ENCODE measurements at places on chromosomes 3 and 15.
A peak's percentile ranks its signal among the peaks of the same experiment; 100 is the strongest.

- DNase-seq: no peak
Observed at GRCh38 chr3:97911459-97911858, 60.8 kb downstream of the RIOX2 start.

DNA sequence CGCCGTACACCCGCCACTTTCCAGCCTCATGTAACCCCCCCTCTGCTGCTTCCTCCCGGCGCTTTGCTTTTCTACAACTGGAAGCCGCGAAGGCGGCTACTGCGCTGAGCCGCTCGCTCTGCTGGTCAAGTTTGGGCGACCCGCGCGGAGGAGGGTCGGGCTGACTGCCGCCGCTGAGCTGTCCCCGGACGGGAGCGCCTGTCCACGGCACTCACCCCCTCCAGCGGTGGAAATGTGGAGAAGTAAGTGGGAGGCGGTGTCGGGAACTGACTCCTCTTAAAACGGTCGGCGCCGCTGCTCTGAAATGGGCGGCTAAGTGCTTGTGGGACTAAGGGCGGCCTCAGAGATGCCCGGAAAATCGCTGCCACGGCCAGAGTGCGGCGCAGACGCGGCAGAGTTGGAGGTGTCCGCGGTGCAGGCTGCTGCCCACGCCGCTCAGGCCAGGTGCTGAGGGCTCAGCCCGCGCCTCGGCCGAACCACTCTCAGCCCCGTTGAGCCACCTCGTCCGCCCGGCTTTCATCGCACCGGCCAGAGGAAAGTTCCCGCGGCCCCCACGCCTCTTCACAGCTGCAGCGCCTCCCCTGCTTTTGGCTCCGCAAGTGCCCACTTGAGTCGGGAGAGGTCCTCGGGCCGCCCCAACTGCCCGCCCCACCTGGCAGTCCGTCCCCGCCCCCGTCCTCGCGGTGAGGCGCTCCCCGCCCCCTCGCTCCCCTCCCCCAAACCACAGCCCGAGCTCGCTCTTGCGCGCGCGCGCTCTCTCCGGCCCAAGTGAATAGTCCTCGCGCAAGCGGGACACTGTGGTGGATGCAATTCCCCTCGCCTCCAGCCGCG lies at the start of gene EPHA6:
Gene EPHA6 (plus strand): TSS at position 775 of the 831 bp plus-strand sequence.
- peak; percentile 58 for DNase-seq

- no peak for DNase-seq
Observed at GRCh38 chr3:143840636-143841035, 7.6 kb downstream of the SLC9A9 start.

DNA sequence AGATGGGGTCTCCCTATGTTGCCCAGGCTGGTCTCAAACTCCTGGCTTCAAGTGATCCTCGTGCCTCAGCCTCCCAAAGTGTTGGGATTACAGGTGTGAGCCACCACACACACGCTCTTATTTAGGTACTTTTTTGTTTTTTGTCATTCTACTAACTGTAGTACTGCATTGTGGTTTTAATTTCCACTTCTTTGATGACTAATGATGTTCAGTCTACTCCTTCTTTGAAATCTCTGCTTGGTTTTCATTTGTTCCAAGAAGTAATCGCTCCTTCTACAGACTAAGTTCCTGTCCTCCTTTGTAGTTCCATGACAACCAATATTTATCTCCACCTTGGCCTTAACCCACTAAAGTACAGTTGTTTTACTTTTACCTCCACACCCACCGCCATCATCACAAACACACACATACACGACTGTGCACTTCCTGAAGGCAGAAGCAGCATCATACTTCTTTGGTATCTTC lies 529 bp upstream of the DLEC1 start:
- DNase-seq: no peak

DNA sequence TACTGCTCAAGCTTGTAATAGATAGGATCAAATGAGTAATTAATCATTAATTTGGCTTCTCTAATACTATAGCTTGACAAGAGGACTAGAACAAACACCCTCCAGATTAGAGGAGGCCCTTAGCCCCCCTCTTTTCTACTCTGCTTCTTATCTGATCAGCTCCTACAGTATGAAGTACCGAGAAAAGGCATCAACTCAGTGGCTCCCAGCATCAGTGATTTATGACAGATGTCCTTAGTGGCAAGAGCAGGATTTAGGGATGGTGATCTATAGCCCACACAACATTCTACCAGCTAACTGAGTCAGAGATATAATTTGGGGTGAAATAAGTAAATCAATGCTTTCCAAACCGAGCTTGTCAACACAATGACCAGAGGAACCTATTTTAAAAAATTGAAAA lies 541.1 kb downstream of the NLGN1 start:
- peak; percentile 29 for DNase-seq

DNA sequence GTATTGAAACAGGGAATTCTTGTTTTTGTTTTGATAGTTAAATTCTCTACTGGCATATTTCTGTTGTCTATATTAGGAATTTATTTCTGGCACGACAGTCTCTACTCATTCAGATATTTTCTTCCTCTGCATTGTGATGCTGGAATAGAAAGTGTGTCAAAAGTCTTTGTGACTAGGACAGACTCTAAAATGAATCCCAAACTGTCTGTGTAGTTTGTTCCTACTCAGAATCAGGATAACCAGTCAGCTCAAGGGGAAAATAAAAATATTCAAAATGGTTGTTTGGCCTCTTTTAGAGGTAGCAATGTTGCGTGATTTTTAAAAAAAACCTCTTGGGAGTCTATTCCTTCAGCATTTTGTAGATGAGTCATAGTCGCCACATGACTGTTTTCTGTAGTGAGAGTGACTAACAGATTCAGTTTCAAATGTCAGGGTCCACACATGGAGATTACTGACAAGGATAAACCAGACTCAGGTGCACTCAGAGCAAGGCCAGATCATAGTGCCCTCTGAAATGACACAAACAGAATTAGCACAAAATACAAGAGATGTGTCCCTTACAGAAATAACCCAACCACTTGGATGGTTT lies 13.1 kb downstream of the SLC7A14 start:
- peak; percentile 24 for DNase-seq

- DNase-seq: peak; percentile 12
Observed at GRCh38 chr15:91146728-91147127, 46.7 kb downstream of the SV2B start.

DNA sequence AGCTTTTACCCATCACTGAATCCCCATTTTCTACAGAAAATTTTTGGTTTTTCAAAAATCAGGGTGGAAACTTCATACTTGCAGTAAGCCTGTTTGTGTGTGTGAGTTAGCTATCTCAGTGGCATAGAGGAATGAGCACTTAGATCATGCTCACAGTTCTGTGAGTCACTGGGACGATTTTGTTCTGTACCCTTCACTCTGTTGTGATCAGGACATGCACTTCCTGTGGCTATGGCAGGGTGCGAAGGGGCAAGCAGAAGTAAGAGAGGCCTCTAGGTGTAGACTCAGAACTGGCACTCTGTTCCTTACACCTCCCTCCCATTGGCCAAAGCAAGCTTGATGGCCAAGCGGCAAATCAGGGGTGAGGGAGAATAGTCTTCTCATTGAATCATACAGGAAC lies 11.6 kb downstream of the NIPA2 start:
- no peak for DNase-seq

- no peak for DNase-seq
Observed at GRCh38 chr3:14587740-14588360, 47.7 kb upstream of the GRIP2 start.

- no peak for DNase-seq
Observed at GRCh38 chr3:191348098-191348497, 17.8 kb upstream of the UTS2B start.

- DNase-seq: no peak
Observed at GRCh38 chr15:50068016-50068415, 51.0 kb downstream of the ATP8B4 start.

DNA sequence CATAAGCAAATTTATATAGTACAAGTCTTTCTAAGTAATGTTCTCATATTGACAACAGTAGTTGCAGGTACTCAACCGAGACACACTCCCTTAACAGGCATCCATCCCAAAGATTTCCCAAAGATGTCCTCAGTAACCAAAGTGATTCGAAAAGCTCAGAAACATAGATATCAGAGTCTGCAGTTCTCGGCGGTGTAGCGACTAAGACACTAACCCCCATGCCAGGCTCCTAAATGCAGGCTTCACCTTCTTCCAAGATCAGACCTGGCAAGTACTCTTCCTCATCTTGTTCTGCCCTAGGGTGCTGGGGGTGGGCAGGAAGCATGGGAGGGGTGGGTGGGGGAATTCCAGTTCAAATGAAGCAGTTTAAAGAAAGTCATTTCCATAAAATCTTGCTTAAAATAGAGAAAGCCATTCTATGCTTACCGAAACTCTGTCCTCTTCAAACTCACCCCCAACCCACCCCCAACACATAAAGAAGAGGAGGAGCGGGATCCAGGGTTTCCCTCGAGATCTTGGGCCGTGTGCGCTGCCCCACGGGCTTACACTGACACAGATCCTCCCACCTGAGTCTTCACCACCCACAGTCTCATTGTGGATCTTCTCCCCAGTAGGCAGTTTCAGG lies 59.0 kb upstream of the BCL6 start:
- no peak for DNase-seq

GRCh38 chr3:40969341-40969740 lies 230.0 kb upstream of the CTNNB1 start:
- no peak for DNase-seq

DNA sequence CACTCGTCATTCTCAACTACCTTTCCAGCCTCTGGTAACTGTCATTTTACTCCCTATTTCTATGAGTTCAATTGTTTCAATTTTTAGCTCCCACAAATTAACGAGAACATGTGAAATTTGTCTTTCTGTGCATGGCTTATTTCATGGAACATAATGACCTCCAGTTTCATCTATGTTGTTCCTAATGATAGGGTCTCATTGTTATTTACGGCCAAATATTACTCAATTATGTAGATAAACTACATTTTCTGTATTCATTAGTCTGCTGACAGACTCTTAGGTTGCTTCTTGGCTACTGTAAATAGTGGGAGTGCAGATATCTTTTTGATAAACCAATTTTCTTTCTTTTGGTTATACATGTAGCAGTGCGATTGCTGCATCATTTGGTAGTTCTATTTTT lies 374.9 kb upstream of the ROBO1 start:
- no peak for DNase-seq

DNA sequence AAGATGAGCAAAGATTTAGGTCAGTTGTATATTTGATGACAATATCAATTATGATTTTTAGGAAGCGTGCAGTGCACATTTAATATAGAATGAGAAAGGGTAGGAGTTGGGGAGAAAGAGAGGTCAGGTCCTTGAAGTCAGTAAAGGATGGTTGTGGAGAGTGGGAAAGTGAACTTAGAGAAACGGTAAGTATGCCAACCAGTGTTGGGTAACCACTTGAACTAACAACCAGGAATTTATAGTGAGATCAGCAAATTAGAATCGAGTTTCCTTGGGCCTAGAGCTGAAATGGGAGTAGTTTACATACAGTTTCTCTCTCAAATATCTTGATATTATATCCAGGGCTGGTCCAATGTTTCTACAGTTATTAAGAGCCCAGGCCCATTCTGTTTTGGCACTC lies 188.5 kb upstream of the RBMS3 start:
- no peak for DNase-seq

DNA sequence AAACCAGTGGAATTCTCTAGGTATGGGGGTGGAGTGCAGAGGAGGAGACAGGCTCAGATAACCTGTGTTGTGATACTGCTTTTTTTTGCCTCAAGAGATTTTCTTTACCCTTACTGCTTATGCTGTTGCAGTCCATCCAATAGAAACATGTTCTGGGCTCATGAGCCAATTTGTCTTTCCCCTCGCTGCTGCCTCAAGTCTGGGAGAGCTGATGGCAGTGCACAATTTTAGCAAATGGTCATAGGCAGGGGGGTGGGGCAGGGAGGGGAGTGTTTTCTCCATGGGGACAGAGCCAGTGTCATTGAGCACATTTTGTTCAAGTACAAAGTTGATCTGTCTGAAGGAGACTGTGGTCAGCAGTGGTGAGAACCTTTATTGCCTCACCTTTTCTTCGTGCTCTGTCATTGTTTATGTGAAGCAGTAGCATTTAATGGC lies 134.9 kb downstream of the MBNL1 start:
- no peak for DNase-seq

DNA sequence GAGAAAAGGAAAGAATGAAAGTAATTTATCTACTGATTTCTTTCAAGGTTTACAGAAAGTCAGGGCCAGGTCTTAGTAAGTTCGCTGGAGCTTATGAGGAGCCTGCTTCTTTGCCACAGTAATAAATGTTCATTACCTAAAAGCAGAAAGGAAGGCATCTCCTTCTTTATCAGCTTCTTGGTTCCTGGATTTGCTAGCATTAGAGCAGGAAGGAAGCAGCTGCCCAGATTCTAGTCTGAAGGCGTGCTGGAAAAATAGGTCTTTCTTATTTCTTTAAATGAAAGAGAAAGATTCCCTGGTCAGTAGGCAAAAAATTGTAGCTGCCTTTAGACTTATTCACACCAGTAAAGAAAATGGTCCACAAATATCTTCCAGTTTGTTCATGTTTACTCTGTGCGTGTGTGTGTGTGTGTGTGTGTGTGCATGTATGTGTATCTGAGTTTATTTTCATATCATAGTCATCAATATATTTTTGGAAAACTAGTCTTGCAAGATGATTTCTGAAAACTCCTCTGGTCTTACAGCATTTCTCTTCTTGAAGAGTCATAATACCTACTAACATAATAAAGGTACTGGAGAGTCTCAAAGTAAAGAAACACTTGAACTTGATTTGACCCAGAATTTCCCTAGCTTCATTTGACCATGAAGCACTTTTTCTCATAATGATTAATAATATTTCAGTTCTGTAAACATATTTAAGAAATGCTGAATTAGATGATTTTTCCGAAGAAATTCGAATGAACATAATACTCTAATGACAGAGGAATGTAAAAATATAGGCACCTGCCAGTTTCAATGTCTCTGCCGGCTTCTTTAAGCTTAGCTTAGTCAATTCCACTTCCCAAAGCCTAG lies 255.3 kb upstream of the ZPLD1 start:
- DNase-seq: no peak

GRCh38 chr3:24254649-24255048 lies 240.0 kb downstream of the THRB start:
- DNase-seq: no peak

DNA sequence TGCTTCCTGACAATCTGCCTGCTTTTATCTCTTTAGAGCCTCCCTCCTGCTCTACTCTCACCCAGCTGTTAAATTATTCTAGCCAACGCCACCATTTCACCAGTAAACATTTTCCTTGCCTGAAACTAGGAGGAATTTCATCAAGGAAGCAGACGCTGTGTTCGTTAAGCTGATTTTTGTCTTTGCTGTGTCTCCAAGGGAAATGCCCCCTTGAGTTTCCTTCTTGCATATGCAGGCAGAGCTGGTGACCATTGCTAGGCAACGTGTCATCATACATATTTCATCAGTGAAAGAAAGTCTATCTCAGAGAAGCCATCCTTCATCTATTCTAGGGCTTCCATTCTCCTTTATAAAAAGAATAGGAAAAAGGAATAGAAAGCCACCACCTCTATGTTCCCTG lies 87.0 kb upstream of the ST8SIA2 start:
- DNase-seq: peak; percentile 7

- DNase-seq: peak; percentile 26
Observed at GRCh38 chr3:33437556-33438283, 2.5 kb downstream of the UBP1 start.

DNA sequence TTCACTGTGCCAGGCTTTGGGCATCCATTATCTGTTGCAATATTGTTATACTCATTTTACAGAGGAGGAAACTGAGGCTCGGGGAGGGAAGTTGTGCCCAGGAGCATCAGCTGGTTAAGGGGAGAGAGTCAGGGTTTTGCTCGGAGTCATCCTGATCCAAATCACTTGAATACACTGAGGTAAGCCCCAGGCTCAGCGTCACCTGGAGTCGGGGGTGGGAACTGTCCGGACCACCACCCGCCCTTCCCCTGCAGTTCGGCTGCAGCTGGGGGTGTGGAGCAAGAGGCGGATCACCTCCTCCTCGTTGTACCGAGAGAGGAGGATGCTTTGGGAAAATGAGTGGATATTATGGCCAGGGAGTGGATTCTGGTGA lies 646 bp downstream of the HRH1 start:
- peak; percentile 66 for DNase-seq

GRCh38 chr15:67021455-67021854 lies 43.9 kb upstream of the SMAD3 start:
- DNase-seq: no peak
